Type B pancreatic cell (in vitro differentiated cells): ENCODE measurements at places on chromosomes 5 and 9. TPM values are rescaled to one million over a fixed set of nuclear protein-coding genes. Genes with fewer than 3 reads are reported as not detected.

The C7 gene
- 2.0 and 18.9 TPM in 2 replicates for total RNA-seq

The HTR1A gene
- 0.90 and 1.1 TPM in 2 replicates for total RNA-seq

The PGM5 gene
- 5.8 and 21.2 TPM in 2 replicates for total RNA-seq

The LRRTM2 gene
- 4.6 TPM in 1 of 2 replicates, not detected in the other for total RNA-seq

The SLC27A6 gene
- total RNA-seq = 3.4 and 12.8 TPM in 2 replicates

The BARHL1 gene
- total RNA-seq = 0.14 TPM in 1 of 2 replicates, not detected in the other

The FOXD4L6 gene
- total RNA-seq = 0.14 and 0.17 TPM in 2 replicates

The CDC20B gene
- 0.38 and 0.92 TPM in 2 replicates for total RNA-seq

The PCDHGB4 gene
- 13.0 and 15.6 TPM in 2 replicates for total RNA-seq

The EIF4E1B gene
- not detected in 2 replicates for total RNA-seq

The PTPN3 gene
- 4.9 and 8.1 TPM in 2 replicates for total RNA-seq

DNA sequence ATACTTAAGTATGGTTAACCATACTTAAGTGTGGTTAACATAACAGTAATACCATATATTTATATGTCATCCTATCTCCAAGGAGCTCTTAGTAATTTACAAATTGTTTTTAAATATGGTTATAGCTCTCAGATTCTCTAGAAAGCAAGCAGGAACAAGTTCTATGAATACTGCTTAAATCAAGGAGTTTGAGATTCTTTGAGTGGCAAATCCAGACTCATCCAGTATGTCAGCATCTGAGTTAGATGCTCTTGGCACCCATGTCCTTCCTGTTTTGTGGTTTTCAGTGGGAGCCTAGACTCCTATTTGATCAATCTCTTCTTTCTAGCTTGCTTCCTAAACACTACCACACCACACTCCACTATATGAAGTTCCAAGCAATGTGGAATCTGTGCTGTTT is 114.7 kb upstream of the GDNF start:
- no peaks in the 10 kb centered on the region for H3K27me3 ChIP-seq
- DNase-seq = no peak
- H3K4me1 ChIP-seq = no peaks in the 10 kb centered on the region
- no peak overlapping the region for H3K27ac ChIP-seq
- no peaks in the 10 kb centered on the region for H3K36me3 ChIP-seq

- H3K4me3 ChIP-seq = no peak overlapping the region
- DNase-seq = no peak
- H3K27me3 ChIP-seq = no peaks in the 10 kb centered on the region
- peak overlapping the region; percentile 35 for H3K27ac ChIP-seq
Measured at GRCh38 chr9:137731216-137731946, 112.6 kb downstream of the EHMT1 start.

GRCh38 chr9:75105019-75105540 is 16.8 kb downstream of the OSTF1 start:
- no peaks in the 10 kb centered on the region for H3K36me3 ChIP-seq
- H3K4me1 ChIP-seq = peaks cover 5% of the 10 kb centered on the region
- no peaks in the 10 kb centered on the region for H3K27me3 ChIP-seq
- no peak overlapping the region for H3K27ac ChIP-seq

GRCh38 chr5:147234239-147234824 is 494 bp upstream of the STK32A start:
- H3K27me3 ChIP-seq = peaks cover 81% of the 10 kb centered on the region
- no peak overlapping the region for H3K27ac ChIP-seq
- no peaks in the 10 kb centered on the region for H3K36me3 ChIP-seq
- DNase-seq = no peak
- H3K4me3 ChIP-seq = peak overlapping the region; percentile 84

DNA sequence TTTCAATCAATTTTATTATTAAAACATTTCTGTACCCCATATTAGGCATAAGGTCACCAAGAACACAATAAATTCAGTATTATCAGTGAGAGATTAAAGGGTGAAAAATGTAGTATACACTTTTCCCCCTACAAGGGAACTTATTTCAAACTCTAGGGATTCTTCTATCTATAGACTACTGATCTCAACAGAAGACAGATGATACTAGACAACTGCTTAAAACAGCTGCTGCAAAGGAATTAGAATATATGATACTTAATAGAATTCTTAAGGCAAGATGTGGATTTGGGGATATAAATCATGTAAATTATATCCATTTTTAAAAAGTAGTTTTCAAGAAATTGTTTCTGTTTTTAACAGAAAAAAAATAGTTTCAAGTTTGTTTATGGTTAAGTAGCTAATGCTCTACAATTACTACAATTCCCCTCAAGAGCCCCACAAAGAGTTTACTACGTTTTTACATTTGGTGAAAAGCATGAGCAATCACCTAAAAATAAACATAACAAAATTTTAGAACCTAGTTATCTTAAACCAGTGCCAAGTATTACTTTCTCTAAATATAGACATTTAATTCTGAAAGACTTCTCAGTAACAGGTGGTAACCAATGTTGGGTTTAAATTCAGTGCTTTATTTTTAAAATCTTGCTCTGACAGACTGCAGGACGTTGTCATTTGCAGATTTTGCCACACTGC is 6.0 kb downstream of the KIF24 start:
- H3K4me3 ChIP-seq = no peak overlapping the region
- H3K4me1 ChIP-seq = peaks cover 16% of the 10 kb centered on the region
- DNase-seq = no peak
- no peaks in the 10 kb centered on the region for H3K36me3 ChIP-seq

DNA sequence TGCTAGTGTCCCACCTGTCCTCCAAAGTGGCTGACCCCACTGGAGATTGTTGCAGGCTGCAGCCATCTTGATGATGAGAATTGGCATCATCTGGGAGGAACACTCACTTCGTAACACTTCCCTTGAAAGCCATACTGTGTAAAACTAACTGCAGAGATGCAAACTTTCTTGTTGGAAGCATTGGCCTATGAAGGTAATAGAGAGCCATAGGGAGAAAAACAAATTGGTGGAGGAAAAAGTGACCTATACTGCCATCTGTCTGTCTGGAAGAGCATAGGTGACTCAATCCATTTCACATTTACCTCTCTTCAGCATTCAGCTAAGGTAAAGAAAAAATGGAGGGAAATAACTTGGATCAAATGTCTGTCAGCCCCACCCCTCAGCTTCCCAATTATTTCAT is 473.4 kb downstream of the NTRK2 start:
- DNase-seq = no peak
- no peaks in the 10 kb centered on the region for H3K4me1 ChIP-seq
- no peak overlapping the region for H3K4me3 ChIP-seq
- H3K36me3 ChIP-seq = no peaks in the 10 kb centered on the region
- no peaks in the 10 kb centered on the region for H3K27me3 ChIP-seq
- no peak overlapping the region for H3K27ac ChIP-seq

DNA sequence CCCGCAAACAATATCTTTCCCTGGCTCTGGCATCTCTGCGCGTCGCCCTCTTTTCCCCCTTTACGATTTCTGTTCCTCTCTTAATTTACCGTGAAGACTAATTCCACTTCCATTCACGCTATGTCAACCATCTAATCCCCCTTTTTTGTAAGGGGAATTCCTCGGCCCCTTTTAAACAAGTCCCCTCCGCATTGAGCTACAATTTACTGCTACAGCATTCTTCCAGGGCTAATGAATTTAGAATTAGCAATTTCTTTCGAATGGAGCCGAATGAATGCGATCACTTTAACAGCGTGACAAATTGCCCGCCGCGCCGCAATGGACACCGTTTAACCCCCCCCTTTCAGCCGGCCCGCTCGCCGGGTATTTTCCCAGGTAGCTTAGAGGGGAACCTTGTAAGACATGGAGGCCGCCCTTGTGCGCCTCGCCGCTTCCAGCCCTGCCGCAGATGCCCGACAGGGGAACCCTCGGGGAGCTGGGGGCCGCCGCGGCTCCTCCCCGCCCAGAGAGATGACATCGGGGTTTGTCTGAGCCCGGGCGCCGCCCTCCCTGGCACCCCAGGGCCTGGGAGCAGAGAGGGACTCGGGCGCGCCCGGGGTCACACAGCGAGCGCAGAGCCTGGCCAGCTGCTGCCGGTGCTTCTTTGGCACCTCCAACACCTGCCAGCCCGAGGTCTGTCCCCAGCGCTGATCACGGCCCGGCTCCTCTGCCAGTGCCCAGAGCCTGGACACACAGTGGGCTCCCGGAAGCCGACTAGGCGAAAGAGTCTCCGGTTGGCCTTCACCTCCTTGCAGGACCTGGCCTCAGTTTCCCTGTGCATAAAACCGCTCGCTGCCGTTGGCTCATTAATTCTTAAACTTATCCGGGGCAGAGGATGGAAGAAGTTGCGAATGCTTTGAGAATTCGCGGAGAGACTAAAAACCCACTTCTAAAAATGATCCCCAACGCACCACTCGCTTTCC is 1.3 kb downstream of the PRDM12 start:
- no peak overlapping the region for H3K27ac ChIP-seq
- H3K4me1 ChIP-seq = peaks cover 8% of the 10 kb centered on the region
- H3K36me3 ChIP-seq = no peaks in the 10 kb centered on the region
- no peak for DNase-seq
- H3K27me3 ChIP-seq = peaks cover 85% of the 10 kb centered on the region
- H3K4me3 ChIP-seq = peak overlapping the region; percentile 68

DNA sequence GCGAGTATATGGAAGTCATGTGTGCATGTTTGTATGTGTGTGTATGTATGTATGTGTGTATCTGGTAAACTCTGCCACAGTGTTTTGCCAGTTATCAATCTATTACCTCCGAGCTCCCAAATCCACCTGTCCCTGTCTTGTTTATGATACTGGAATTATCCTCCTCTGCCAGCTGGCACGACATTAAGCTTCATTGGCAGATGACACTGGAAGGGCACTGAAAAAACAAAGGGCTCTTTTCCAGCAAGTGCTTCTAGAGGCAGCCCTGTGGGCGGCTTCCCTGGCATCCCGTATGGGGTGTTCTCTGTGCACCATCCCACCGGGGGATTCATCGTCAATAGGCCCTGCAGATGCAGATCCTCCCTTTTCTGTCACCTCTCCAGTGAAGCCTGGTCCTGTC is 221.5 kb downstream of the MSX2 start:
- peaks cover 18% of the 10 kb centered on the region for H3K27me3 ChIP-seq
- H3K36me3 ChIP-seq = no peaks in the 10 kb centered on the region
- H3K27ac ChIP-seq = no peak overlapping the region
- no peak overlapping the region for H3K4me3 ChIP-seq

- H3K36me3 ChIP-seq = no peaks in the 10 kb centered on the region
- H3K27ac ChIP-seq = no peak overlapping the region
- DNase-seq = no peak
Measured at GRCh38 chr5:89374144-89374784, 491.3 kb upstream of the MEF2C start.

GRCh38 chr5:40410231-40410861 is 269.4 kb upstream of the PTGER4 start:
- H3K4me3 ChIP-seq = no peak overlapping the region
- H3K4me1 ChIP-seq = peaks cover 4% of the 10 kb centered on the region
- H3K27me3 ChIP-seq = peaks cover 9% of the 10 kb centered on the region
- peak overlapping the region; percentile 54 for H3K27ac ChIP-seq

GRCh38 chr5:150043657-150044328 is 42.6 kb downstream of the CSF1R start:
- peaks cover 6% of the 10 kb centered on the region for H3K4me1 ChIP-seq
- peaks cover 37% of the 10 kb centered on the region for H3K36me3 ChIP-seq

- DNase-seq = no peak
- H3K4me1 ChIP-seq = peaks cover 7% of the 10 kb centered on the region
- H3K27me3 ChIP-seq = peaks cover 3% of the 10 kb centered on the region
Measured at GRCh38 chr5:168648576-168648975, 69.4 kb upstream of the PANK3 start.

DNA sequence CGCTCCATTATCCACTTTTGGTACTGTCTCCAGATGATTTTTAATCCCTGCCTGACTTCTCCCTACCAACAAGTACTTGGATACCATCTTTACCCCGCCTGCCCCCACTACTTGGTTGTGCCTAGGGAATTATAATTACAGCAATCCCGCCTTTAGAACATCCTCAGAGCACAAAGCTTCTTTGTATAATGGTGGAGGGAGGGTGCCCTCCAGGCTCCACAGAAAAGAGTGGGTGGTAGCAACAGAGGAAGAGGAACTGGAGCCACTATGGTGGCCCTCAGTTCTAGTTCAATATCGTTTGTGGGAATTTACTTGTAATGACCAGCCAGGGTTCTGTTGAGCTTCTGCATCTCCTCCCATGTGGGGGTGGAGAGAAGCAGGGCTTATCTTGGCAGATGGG is 79.0 kb upstream of the RNF38 start:
- H3K27me3 ChIP-seq = no peaks in the 10 kb centered on the region
- no peak overlapping the region for H3K27ac ChIP-seq
- DNase-seq = no peak
- peaks cover 26% of the 10 kb centered on the region for H3K4me1 ChIP-seq

DNA sequence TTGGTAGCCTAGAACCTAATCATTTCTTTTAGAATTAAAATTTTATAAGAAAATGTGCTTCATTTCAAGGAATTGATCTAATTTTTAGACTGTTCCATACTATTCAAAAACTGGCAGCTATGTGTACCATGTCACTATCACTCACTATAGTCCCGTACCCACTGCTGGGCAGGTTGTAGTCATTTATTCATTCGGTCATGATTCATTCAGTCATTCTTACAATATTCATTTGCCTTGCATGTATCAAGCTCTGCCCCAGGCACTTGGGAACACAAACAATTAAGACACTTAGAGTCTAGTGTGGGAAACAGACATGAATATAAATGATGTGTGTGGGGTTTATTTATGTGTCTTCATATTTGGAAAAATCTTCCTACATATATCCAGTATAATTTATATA is 26.4 kb downstream of the TDRD7 start:
- no peaks in the 10 kb centered on the region for H3K4me1 ChIP-seq
- no peaks in the 10 kb centered on the region for H3K27me3 ChIP-seq
- no peak overlapping the region for H3K4me3 ChIP-seq
- DNase-seq = no peak
- H3K36me3 ChIP-seq = no peaks in the 10 kb centered on the region

GRCh38 chr5:141691867-141692532 is 10.0 kb upstream of the ARAP3 start:
- H3K27me3 ChIP-seq = peaks cover 70% of the 10 kb centered on the region
- no peaks in the 10 kb centered on the region for H3K36me3 ChIP-seq
- no peak overlapping the region for H3K27ac ChIP-seq
- peaks cover 9% of the 10 kb centered on the region for H3K4me1 ChIP-seq
- peak; percentile 92 for DNase-seq

DNA sequence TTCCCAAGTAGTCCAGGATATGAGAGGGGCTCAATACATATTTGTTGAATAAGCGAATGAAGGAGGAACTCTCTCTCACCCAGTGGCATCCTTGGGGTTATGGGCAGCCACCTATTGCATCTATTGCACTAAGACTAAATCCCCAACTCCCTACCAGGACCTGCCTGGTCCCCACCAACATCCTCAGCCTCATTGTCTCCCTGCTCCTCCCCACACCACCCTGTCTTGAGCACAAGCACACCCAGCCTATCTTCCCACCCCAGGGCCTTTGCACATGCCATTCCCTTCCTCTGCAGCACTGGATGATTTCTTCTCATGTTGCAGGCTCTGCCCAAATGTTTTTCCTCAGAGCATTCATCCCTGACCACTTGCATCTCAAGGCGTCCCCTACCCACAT is 133.8 kb downstream of the BARX1 start:
- no peak overlapping the region for H3K4me3 ChIP-seq
- DNase-seq = no peak
- H3K36me3 ChIP-seq = no peaks in the 10 kb centered on the region
- no peak overlapping the region for H3K27ac ChIP-seq
